ENCODE measurements at places on chromosomes 5 and 9.

DNA sequence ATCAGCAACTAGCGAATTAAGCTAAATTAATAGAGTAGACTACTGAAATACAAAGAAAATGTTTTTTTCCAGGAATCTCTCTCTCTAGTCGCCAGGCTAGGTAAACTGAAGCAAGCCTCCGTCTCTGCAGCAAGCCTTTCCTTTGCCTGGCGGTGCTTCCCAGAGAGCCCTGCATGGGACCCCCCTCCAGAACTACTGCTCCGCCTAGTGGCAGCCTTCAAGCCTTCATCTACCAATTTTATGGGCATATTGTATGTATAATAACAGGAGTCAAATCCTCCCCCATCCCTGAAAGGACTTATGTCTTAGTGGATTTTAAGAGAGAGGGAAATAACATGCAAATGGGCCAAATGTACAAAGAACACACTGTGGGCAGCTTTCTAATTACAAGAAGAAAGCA is 241.9 kb downstream of the SAXO1 start:
- DNase-seq = no peak

DNA sequence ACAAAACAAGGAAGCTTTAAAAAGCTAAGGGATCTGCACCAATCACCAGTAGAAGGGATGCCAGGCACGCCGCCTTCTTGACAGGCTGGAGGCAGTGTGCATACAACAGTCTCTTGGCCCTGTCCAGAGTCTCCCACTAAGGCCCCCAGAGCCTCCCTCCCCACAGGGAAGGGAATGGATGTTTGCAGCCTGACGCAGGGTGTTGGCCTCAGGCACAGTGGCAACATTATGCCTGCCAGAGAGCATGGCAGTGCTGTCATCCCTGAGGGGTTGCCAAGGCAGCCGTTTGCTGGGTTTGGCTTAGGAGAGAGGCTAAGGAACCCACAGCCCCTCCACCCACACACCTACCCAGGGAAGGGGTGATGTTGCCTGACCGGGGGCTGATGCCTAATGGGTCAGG is 4.8 kb downstream of the HBEGF start:
- no peak for DNase-seq

GRCh38 chr5:82793808-82794419 is 283.3 kb downstream of the TMEM167A start:
- no peak for DNase-seq

DNA sequence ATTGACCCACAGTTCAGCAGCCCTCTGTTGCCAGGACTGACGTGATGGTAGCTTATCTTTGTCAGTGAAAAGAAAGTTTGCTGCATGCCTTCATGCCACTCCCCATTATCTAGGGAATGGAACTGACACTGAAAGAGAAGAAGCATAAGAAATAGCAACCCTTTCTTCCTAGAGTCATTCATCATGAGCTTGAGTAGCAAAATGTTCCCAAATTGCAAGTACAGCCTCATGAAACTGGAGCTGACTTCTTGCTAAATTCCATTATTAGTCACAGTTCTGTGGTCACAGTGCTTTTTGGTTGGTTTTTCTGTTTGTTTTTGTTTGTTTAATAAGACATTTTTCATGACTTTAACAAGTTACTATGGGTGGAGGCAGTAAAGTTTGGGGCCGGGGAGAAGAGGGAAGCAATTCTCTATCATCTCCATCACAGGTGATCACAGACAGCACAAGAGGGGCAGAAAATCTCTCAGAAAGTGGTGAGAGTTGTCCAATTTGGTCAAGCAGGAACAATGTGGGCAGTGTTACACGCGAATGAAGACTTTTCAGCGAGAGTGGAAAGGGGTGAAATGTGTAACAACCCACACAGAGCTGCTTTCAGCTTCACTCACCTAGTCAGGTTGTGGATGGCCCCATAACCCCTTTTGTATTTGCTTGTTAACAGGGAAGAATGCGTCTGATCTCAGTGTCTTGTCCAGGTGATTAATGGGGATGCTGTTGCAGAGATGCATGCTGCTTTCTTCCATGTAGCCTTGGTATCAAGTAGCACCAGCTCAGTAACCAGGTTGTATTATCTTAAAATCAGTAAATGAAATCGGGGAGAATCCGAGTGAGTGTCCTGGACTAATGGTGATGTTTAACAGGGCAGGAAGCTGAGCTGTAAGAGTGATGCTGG is 440.4 kb downstream of the DMRT2 start:
- DNase-seq = no peak

GRCh38 chr5:38234737-38235136 is 23.6 kb upstream of the EGFLAM start:
- no peak for DNase-seq

GRCh38 chr9:88013035-88013434 is 38.7 kb upstream of the CDK20 start:
- DNase-seq = no peak

- no peak for DNase-seq
Measured at GRCh38 chr5:113615708-113616107, 102.2 kb downstream of the YTHDC2 start.

DNA sequence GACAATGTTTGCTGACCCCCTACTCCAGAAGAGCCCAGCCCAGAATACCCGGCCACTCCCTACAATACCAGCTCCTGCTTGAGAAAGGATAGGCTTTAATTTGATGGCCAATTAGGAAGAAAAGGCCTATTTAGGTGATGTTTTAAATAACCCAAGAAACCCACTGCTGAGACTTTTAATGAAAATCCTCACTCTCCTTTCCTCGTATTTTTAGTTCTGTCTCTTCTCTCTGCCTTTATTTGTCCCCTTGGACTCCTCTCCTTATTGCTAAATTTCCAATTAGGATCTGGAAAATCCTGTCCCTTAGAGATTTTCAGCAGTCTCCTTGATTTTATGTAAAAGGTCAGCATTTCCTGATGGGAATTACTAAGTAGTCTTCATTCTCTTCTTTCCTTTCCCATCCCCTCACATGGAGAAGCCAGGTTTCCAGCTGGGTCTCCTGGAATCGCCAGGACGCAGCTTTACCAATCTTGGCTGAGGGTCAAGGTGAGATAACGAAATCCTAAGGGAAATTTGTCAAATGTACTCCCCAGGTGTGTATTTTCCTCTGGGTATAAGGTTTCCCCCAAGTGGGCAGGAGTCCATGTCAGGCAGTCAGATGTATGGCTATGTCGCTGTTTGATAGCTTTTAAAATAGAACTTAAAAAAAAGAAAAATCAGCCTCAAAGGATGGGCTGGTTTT is 11.7 kb downstream of the STC2 start:
- DNase-seq = no peak

- DNase-seq = peak; percentile 77
Measured at GRCh38 chr9:35757226-35757891, 3.3 kb upstream of the MSMP start.

DNA sequence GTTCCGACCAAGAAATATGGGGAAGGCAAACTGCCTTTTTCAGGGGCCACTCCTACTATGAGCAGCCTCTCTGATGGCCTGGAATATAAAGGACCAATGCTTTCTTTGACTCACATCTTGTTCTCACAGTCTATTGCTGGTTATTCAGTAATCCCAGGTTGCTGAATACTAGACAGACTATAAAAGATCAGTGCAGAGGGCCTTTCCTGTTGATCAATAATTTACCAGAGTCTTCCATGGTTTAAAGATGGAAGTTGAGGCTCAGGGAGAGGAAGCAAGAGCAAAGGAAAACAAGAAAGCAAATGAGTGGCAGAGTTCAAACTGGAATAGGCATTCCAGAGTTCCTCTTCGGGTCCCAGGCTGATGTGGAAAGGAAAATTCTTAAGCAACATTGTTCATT is 62.9 kb downstream of the FBXO38 start:
- DNase-seq = no peak

DNA sequence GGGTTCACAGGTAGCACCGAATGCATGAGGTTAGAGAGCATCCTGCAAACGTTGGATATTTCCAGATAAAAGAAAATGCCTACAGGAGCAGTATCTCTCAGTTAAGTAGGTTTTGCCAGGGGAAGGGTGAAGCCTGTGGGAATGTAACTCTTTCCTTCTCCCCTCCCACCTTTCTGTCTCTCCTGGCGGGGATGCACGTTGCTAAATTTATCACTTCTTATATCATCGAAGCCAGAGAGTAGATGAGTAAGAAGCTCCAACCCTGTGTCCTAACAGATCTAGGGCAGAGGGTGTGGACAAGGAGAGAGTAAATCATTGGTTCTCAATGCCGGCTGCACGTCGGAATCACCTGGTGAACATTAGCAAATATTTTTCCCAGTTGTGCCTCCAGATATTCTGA is 457.5 kb downstream of the ENC1 start:
- DNase-seq = no peak

GRCh38 chr9:109468927-109469326 is 29.2 kb downstream of the PTPN3 start:
- no peak for DNase-seq

GRCh38 chr5:33891788-33892619 is at the start of gene ADAMTS12:
ADAMTS12 (minus strand) TSS chr5:33891990; CDS start chr5:33891856, 134 bp downstream.
- DNase-seq = peak; percentile 93

GRCh38 chr9:110069326-110070248 is 138.4 kb downstream of the C9orf152 start:
- DNase-seq = no peak

Measured in right hindlimb (tissue), 1 donor.